Stimulated activated CD4-positive, alpha-beta T cell treated with anti-CD3 and anti-CD28 coated beads, Interleukin-15, amount 100 ng/mL, for 1 hour (primary cell): ENCODE measurements at places on chromosomes 2 and 18.

DNA sequence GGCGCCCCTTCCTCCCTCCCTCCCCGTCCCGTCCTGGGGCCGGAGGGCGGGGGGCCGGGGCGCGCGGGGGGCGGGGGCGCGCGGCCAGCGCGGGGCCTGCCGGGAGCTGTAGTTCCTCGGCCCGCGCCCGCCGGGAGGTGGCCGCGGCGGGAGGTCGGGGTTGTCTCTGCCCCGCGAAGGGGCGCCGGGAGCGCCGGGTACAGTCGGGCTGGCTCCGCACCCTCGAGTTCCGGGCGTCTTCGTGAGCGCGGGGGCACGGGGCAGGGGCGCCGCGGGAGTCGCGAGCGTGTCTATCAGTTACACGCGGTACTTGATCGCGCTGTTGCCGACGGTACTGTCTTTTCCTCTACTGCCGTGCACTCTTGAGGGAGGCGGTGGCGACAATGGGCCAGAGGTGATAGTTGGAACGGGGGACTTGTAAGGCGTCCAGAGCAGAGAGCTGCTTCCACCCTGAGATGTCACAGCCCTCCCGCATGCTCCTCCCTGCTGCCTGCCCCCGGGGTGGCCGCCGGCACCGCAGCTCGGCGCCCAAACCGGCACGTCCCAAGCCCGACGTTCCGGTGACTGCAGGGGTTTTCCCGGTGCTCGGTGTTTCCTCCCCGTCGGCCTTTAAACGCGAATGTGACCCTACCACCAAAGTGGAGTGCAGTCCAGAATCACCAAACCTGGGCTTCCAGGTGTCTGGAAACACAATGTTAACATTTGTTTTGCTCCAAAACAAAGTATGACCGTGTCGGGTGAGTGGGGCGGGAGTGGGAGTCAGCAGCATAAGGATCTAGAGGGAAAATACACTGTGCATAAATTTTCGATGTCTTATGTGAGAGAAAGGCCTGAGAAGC, at the start of gene PRKD3:
TSS of gene PRKD3 (minus strand) at position 48 of the 839 bp plus-strand sequence. CDS start 8,309 bp downstream, outside the sequence.
- DNase-seq = peak; percentile 55

DNA sequence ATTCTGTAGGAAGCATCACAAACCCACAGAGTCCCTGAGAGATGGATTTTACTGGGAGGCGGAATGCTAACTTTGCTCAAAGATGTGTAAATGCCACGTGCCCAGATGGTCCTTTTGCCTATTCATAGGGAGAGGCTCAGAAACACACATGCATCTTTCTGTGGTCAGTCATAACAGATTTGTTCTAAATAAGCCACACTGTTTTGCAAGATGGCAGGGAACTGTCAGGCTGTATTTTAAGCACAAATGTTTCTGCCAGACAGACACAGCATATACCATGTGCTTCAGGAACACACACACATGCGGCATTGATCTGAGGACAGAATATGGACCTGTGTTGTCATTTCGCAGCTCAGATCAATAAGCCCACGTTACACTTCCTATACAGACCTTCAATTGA, 312.0 kb downstream of the GPD2 start:
- DNase-seq = no peak

- DNase-seq = no peak
These were observed 86.7 kb downstream of the RNF144A start for GRCh38 chr2:7003895-7004294.

- DNase-seq = no peak
These were observed 57.0 kb downstream of the CUL3 start for GRCh38 chr2:224528171-224528570.

- DNase-seq = peak; percentile 83
These were observed 47.7 kb upstream of the POMC start for GRCh38 chr2:25215948-25216679.

DNA sequence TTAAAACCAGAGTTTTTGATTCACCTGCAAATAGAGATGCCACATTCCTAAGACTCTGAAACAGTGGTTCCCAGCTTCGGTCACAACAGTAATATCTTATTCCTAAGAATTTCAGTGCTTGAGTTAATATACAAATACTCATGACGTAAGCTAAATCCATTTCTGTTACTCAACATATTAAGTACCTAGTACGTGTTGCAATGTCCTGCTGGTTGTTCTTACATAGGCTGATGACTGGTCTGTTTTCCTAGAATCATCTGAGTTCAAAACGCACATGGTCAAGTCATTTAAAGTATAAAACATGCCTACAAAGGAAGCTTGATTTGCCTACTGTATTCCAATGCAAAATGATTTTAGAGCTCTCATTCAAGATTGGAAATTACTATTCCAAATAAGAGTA, 7.2 kb downstream of the NCL start:
- DNase-seq = no peak

- no peak for DNase-seq
These were observed 87.4 kb upstream of the MSTN start for GRCh38 chr2:190149908-190150307.

GRCh38 chr2:69741229-69741574, 732 bp upstream of the ANXA4 start:
- no peak for DNase-seq

DNA sequence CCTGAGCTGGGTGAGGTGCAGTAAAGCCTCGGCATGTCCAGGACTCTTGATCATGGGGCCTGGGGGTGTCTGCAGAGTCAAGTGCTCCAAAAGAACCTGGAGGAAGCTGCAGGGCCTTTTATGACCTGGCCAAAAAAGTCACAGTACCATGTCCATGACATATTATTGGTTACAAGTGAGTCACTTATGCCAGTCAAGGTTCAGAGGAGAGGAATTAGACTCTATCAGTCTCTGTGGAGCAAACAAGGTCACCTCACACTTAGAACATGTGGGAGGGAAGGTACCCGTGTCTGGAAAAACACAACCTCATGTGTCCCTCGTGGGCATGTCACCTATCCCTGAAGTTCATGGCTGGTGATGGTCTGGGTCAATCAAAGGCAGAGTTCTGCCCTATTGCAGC, 465.7 kb downstream of the FBXO15 start:
- no peak for DNase-seq

DNA sequence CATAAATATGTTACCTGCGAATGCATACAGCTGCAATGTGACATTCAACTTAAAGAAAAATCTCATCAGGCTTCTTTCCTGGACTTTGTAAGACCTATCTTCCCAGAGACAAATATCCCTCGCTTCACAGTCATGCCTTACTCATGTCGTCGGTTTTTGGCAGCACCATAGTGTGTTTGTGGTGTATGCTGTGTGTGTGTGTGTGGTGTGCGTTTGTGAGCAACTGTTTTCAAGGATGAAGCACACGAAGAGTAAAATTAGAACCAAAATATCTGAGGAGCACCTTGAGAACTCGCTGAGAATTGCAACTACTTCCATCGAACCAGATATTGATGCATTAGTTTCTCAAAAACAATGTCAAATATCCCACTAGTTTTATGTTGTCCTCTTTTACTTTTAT, 56.9 kb downstream of the ASB1 start:
- no peak for DNase-seq

- DNase-seq = no peak
These were observed 202.7 kb downstream of the ACKR3 start for GRCh38 chr2:236772220-236772837.

- DNase-seq = no peak
These were observed 42.7 kb upstream of the TGFA start for GRCh38 chr2:70596293-70596692.

GRCh38 chr18:6866552-6867085, 137.1 kb downstream of the ARHGAP28 start:
- no peak for DNase-seq

DNA sequence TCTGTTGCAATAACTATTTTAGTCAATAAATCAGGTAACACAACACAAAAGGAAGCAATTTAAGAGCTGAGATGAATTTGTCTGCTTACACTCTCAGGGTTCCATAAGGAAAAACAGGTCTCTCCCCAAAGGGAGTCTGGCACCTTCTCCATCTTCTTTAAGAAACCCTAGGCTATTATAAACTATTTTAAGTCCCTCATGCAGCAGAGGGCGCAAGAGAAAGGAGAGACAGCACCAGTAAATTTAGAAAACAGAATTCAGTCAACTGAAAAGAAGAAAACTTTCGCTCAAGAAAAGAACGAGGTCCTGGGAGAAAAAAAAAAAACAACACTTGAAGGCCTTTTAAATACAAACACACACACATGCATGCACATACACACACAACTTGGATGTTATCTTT, 19.1 kb downstream of the SULT1C4 start:
- no peak for DNase-seq

DNA sequence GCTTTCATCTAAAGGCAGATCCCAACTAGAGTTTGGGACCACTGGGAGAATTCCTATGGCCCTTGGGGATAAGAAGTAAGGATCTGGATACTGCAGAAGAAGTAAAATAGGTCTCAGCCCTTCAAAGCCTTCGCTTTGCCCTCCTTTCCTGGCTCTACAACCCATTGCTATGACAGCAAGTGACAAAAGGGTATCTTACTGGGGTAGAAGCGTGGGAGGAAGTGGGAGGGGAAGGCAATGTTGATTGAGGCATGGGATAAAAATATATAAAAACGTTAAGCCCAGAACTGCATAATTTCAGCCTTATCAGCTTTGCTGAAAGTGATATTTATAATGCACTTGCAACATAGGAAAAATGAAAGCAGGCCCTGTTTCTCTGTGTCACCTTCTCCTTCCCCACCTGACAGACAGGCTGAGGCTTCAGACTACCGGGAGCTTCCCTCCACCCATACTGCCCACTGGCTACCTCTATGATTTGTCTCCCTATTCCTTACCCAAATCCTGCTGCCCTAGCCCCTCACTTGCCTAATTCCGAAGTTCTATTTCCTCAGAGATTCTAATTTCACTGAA, 14.9 kb upstream of the SOS1 start:
- DNase-seq = no peak

- no peak for DNase-seq
These were observed 41.0 kb downstream of the SLC14A2 start for GRCh38 chr18:45656194-45656770.

- no peak for DNase-seq
These were observed 14.5 kb downstream of the LOXHD1 start for GRCh38 chr18:46642561-46642960.

- no peak for DNase-seq
These were observed 464.2 kb upstream of the UBE2E3 start for GRCh38 chr2:180516232-180516631.

GRCh38 chr2:238694922-238695321, 153.0 kb upstream of the TWIST2 start:
- no peak for DNase-seq
